Hypothalamus (tissue), 51 donors: ENCODE measurements at places on chromosomes 1 and 21.
A peak's percentile ranks its signal among the peaks of the same experiment; 100 is the strongest.

DNA sequence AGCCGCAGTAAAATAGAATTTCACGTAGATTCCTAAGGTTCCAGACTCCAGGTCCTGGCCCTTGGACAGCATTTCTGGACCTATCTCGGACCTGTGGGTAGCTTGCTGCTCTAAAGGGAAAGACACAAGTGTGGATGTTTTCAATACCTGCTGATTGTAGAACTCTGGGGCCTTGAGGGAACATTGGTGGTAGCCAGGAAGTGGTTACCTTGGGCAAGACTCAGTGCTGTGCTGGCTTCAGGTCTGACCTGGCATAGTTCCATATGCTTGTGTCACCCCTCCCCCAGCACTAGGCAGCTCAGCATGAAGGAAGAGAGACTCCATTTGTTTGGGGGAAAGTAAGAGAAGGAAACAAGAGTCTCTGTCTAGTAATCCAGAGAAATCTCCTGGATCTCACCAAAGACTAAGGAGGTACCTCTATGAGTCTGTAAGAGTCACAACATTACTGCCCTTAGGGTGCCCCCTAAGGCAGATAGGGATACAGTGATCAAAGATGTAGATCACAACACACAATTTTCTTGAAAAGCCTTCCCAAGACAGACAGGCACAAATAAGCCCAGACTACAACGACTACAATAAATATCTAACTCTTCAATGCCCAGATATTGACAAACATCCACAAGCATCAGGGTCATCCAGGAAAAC, 398.8 kb downstream of the TGFB2 start:
- no peak for DNase-seq

DNA sequence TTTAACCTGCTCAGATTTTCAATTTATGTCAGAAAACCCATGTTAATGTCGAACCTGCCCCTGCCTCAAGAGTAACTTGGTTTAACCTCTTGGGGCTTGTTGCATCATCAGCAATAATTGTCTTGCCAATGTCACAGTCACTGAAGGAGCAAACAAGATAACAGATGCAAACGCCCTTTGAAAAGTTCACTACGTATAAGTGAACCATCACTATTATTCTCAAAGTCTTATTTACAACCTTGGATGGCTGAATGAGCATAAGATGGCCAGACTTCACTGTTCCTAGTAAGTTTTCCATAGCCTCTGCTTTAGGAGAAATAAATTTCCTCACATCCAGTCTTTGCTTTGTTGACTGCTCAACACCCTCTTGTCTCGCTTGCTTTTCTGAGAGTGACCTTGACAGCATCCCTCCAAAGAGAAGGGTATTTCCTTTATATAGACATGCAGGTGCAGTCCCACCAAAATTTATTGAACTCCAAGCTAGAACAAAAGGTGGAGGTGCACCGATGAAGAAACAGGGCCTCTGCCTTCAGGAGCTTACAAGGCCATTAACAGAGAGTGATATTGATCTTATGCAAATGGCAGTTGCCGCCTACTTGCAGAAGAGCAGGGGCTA, 749 bp upstream of the LRIG2 start:
- DNase-seq: no peak

- DNase-seq: peak; percentile 37
Observed at GRCh38 chr1:3441410-3441847, 13.0 kb upstream of the ARHGEF16 start.

DNA sequence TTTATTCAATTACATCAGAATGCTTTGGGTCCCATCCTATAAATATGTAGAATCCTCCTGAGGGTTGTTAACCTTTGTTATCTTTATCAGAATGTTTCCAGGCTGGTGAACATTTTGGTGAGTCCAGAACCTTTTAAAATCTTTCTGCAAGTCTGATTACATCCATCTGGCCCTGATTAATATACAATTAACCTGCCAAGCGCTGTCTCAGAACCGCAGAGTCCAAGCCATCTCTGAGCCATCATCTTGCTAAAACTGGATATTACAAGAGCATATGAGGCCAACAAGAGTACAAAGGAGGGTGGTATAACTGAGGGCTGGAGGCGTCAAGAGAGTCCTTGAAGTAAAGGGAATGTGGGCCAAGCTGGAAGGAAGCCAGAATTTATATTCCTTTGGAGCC, 88.6 kb upstream of the ZC3H11B start:
- no peak for DNase-seq

GRCh38 chr1:49060766-49061165, 284.1 kb upstream of the BEND5 start:
- DNase-seq: no peak

GRCh38 chr1:206826394-206826793, 39.0 kb upstream of the IL20 start:
- no peak for DNase-seq

GRCh38 chr1:43932786-43933385, 715 bp upstream of the ARTN start:
- no peak for DNase-seq
